ENCODE measurements at places on chromosomes 3 and 15. TPM values are rescaled to one million over a fixed set of nuclear protein-coding genes. Genes with fewer than 3 reads are reported as not detected.

DNA sequence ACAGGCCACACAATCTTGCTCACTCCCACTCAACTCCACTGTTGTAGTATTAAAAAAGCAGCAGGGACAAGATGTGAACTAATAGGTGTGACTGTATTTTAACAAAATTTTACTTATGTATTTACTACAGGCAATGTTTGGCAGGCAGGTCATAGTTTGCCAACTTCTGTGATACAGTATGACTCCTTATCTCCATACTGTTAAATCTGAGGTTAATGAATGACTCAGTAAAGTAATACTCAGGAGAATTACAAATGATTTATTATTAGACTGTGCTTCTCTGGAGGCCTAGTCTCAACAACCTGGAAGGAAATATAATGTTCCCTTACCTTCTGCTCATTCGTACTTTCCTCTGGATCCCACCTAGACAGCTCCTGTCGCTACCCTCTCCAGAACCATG is 258.6 kb upstream of the KCNMB2 start:
- DNase-seq = no peak

DNA sequence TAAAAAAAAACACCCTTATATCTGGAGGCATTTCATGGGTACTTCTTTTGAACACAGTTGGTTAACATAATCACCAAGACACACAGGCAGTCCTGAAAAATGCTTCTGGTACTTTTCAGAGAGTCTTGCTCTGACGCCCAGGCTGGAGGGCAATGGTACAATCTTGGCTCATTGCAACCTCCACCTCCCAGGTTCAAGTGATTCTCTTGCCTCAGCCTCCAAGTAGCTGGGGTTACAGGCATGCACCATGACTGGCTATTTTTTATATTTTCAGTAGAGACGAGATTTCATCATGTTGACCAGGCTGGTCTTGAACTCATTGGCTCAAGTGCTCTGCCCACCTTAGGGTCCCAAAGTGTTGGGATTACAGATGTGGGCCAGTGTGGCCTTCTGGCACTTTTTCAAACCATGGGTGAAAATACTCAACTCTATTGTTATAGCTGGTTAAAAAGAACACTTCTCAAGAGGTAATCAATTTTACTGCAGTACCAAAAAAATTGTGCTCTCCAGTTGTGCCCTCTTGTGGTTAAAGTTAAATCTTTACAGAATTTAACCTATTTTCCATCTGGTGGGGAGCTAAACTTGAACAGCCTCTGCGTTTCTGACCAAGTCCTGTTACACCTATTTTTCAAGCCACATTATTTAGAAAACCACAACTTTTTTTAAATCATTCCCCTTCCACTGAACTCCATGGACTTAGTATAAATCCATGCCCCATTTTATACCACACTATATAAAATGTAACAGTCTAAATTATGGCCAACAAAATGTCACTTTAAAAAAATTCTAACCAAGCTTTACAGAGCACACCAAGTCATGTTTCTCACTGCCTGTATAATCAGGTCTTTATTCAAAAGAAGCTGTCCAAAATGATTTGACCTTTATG is 1.2 kb upstream of the SNAPC5 start:
- DNase-seq = no peak

DNA sequence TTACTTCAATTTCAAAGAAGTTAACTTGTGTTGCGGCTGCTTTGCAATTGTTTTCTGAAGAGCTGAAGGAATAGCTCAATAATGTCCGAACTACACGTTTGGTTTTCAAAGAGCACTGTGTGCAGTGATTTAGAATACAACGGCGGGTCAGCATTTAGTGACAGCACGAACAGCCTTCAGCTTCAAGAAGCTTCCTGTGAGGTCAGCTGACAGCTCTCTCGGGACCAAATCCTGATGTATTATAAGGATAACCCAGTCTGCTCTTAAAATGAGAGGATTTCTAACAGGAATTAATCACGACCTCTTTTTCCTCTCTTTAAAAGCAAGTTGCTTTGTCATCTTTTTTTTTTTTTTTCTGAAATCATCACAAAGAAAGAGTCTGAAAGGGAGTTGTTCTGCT is 97.9 kb upstream of the UNC13C start:
- no peak for DNase-seq

GRCh38 chr15:37007301-37007700 is 93.0 kb downstream of the MEIS2 start:
- no peak for DNase-seq

GRCh38 chr15:29126208-29126536 is 143.4 kb downstream of the NSMCE3 start:
- no peak for DNase-seq

DNA sequence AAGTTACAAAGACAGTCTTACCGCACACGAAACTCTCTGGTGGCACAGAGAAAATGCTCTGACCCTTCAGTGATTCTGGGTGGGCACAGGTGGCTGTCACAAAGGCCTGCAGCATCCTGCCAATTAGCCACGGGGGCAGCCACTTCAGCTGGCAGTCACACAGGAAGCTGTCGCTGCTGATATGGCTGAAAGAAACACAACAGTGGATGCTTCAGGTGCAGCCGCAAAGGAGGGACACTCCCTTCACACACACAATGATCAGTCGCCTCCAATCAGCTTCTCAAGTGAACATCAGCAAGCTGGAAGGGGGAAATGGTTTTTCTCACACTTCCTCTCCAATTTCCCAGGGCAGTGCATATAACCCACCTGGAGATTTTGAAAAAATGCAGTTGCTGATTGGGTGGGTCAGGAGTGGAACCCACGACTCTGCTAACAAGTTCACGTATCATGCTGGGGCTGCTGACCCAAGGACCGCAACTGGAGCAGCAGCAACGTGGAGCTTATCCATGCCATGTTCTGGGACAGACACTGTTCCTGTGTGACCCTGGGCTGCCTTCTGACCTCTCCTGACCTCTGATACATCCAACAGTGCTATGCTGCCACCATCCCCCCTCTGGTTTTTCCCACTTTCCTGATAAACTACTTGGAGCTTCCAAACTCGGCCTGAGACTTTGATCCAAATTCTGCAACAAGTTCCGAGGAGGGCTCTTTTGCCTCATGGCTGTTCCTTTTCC is 106.6 kb downstream of the LRIG1 start:
- DNase-seq = no peak

DNA sequence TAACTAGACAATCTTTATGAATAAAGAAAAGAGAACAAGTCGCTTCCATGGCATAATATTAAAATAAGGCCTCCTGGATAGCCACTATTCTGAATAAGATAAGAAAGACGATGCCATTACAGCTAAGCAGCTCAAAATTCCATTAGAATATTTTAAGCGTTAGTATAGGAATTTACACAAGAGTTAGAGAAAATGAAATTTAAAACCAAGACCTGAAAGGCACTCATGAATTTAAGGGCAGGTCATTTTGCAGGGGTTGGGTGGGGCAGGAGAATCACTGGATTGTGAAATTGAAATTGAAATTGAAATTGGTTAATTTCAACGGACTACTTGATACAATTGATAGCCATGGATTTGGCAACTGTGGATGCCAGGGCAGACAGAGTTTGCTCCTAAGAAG is 91.8 kb upstream of the GOLGA8J start:
- DNase-seq = no peak

GRCh38 chr15:53548236-53548635 is 211.2 kb downstream of the WDR72 start:
- no peak for DNase-seq

DNA sequence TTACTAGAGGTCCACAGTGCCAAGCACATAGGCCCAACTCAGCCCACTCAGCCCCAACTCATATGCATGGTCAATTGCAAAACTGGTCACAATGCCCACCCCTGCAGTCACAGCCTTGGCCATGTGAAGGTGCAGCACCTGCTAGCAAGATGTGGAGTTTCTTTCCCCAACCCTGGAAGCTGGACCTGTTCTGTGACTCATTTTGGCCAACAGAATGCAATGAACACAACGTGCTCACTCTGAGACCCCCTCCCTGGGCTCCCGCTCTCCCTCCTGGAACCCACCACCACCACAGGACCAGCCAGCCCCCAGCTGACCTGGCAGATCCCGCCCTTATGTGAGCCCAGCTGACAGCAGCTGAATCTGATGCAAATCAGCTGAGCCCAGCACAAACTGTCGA is 34.4 kb downstream of the ALDH1L1 start:
- peak; percentile 65 for DNase-seq

- DNase-seq = no peak
Measured at GRCh38 chr15:74240002-74240568, 4.0 kb downstream of the CCDC33 start.

- DNase-seq = no peak
Measured at GRCh38 chr3:132538072-132538471, 59.0 kb upstream of the ACKR4 start.

- DNase-seq = no peak
Measured at GRCh38 chr3:45003406-45003805, 22.7 kb upstream of the CLEC3B start.

GRCh38 chr3:45191424-45191823 is 34.7 kb downstream of the TMEM158 start:
- DNase-seq = no peak

Gene ACP3
- total RNA-seq = 66.5 TPM

Gene UCN2
- 4.8 TPM for total RNA-seq

Gene ADAM10
- total RNA-seq = 40.4 TPM

Gene A4GNT
- total RNA-seq = not detected

Gene ANKRD63
- total RNA-seq = not detected

Gene AMT
- 7.4 TPM for total RNA-seq

Gene PLD1
- total RNA-seq = 45.6 TPM
